ENCODE measurements at places on chromosomes 1 and 21.

DNA sequence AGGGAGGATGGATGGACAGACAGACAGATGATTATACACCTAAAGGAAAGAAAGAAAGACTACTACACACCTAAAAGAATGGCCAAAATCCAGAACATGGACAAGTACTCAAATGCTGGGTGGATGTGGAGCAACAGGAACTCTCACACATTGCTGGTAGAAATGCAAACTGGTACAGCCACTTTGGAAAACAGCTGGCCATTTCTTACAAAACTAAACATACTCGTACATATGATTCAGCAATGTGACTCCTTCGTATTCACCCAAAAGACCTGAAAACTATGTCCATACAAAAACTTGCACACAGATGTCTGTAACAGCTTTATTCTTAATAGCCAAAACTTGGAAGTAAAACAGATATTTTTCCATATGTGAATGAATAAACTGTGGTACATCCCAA, 51.3 kb downstream of the PRPF38A start:
- DNase-seq = no peak

DNA sequence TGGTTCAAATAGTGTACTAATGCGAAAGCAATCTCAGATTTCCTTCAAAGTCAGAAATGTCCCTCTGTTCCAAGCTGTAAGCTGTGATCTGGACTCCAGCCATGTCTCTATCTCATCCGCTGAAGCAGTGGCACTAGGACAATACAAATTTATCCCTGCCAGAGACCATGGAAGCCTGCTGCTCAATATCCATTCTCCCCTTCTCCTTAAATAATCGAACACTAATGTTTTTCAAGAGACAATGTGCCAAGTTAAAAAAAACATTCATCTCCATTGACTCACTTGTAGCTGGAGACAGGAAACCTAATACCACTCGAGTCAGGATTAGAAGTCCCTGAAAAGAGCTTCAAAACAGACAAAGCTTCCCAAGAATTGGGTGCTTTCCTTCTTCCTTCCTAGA, 38.5 kb upstream of the PGBD5 start:
- DNase-seq = no peak

DNA sequence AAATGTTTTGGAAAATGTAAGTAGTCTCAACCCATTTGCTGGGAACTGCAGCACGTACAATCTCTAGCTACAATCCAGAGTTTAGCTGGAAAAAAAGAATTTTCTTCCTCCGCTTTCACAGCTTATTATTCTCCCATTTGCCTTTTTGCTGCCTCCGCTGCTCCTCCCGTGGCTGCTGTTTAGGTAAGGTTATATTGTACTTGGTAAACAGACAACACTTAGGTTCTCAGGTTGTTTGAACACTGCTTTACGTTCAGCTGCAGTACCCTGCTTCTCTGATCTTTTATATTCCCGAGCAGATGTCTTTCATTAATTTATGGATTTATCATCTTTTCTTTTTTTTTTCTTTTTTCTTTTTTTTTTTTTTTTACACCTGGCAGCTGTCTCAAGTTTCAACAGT, 14.3 kb downstream of the PROX1 start:
- DNase-seq = no peak

DNA sequence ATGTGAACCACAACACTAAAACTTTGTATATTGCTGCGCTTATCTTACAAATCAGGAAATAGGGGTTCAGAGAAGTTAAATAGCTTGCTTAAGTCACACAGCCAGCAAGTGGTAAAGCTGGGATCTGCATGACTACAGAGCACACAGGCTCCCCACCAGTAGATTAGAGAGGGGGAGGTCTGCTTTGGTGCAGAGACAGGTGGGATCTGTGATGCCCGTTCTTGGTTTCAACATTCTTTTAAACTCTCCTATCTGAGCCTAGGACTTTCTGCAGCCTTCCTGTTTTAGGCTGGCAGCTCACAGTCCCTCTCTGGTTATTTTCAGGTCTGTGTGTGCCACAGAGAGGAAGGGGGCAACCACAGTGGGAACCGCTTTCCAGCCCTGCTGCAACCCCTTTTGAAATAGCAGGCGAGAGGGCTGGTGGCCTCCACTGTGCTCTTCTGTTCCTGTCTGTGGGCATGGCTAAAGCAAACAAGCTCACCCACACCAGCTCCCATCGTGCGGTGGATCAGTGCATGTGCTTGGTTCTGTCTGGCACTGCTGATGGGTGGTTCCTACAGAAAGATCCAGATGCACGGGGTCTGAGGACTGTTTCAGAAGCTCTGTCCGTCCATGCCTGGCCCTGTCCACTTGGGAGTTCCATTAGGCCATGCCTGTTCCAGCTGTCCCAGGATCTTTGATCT, 1.7 kb upstream of the IL6R start:
- DNase-seq = no peak

- no peak for DNase-seq
Measured at GRCh38 chr21:34639882-34640788, 25.2 kb upstream of the RCAN1 start.

DNA sequence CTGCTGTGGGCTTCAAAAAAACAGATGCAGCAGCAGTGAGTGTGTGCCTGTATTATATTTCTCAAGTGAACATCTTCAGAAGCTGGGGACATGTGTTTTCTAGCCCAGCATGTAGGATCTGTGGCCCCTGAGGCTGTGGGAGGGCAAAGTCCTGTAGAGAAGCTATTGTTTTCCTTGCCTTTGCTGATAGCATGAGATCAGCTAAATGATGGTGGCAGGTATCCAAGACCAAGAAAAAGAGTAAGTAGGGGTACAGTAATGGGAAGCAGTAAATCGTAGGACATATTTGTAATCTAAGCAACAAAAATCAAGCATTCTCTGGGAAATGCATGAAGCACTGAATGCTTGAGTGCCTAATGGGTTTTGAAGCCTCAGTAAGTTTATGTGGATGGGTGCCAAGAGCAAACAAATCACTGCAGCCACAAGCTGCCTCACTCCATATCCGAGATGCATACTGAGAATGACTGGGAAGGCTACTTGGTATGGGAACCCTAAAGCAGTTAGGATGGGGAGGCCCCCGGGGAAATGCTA, 98.3 kb downstream of the CD58 start:
- DNase-seq = no peak

DNA sequence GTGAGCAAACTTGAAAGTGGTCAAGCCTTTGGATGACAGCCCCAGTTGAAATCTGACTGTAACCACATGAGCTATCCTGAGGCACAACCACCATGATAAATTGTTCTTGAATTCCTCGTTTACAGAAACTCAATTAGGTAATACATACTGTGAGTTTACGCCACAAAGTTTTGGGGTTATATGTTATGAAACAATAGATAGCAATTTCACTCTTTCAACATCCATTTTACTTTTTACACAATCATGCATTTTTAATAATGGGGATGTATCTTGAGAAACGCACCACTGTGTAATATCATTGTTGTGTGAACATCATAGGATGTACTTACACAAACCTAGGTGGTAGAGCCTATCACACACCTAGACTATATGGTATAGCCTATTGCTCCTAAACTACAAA, 35.4 kb downstream of the OR2C3 start:
- no peak for DNase-seq

DNA sequence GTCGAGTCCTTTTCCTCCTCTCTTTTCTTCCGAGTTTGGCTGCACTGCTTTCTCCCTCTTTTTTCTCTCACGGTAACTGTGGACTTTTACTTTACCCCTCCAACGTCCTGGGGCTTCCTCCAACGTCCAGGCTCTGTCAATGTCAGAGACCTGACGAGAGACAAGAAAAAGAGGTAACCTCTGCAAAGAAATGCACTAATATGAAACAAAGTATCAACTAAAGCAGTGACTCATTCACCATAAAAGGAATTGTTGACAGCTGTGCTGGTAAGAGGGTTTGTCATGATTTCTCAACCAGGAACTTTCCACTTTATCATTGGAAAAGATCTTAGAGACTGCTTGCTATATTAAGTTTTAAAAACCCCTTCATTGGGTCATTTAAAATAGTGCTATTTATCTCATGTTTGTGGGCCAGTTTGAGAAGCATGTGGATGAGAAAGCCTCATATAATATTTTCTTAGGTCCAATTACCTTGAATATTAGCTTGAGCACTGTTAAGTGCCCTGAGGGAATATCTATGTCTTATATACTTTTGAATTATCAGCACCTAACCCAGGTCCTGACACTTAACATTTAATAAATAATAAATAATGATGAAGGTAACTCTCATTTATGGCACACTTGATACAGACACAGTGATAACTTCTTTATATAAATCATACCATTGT, at the start of gene GBP2:
GBP2 (minus strand) TSS at position 202 of the 668 bp plus-strand sequence. CDS start 4,148 bp downstream, outside the sequence.
- peak; percentile 16 for DNase-seq

GRCh38 chr1:5514527-5515183, 477.6 kb downstream of the NPHP4 start:
- DNase-seq = peak; percentile 65

- DNase-seq = peak; percentile 50
Measured at GRCh38 chr1:224430511-224431113, 4.0 kb downstream of the WDR26 start.

- DNase-seq = no peak
Measured at GRCh38 chr1:89907727-89908212, 86.9 kb downstream of the LRRC8D start.

- DNase-seq = no peak
Measured at GRCh38 chr1:236282425-236282716, 613 bp upstream of the ERO1B start.

DNA sequence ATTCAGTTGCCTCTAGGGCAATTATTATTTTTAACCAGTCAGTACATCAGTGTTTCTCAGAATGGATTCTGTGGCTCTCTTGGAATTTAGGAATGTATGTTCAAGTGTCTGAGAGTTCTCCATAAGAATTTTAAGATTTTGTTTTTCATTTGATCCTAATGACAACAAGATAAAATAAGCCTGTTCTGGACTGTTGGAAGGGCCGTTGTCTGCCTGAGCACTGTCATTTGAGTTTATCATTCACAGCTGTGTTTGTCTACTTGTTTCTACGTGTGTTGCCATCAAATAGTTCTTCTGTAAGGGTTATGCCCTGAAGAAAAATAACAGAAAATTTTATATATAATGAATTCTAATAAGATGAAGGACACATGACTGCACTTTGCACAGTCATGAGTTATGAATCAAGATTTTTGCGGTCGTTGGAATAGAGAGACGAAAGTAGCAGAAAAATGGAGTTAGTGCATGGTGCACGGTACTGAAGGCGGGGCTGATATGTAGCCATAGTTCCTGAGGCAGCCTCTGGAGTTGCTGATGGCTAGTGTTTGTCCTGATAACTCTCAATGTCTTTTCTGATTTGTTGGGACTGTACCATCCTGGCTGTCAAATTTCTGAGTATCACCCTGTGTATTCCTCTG, 92.5 kb downstream of the NOS1AP start:
- DNase-seq = no peak

- no peak for DNase-seq
Measured at GRCh38 chr1:54583307-54583686, 35.3 kb downstream of the ACOT11 start.

DNA sequence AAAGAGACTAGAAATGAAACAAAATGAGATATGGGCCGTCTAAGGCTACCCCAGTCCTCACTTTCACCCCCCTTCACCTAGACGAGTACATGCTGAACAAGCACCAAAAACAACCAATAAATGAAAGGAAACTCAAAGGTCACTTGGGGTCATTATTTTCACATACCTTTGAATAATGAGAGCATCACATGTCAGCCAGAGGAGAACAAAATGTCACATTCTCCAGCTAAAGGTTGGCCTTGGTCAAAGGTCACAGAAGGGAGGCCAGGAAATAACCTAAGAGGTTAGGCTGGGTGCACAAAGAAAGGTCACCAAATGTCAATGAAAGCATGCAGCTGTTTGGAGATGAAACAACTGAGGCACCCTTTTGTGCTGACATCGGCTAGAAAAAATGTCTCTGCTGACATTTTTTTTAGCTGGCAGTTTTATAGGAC, 288.7 kb upstream of the USP25 start:
- no peak for DNase-seq

DNA sequence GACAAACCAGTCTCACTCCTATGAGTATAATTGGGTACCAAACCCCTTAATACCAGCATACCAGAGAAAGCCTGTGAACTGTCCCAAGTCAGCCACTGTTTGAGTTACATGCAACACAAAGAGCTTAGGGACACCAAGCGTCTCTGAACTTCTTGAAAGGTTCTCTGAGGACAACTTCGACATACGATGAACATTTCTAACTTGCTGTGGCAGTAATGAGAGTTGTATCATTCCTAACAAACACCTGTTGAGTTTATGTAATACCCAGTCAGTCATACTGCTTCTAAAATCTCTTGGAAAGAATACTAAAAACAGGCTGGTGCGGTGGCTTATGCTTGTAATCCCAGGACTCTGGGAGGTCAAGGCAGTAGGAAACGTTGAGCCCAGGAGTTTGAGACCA, 18.4 kb downstream of the CCT8 start:
- no peak for DNase-seq

GRCh38 chr1:155170101-155170785, 2.9 kb downstream of the KRTCAP2 start:
- DNase-seq = no peak

- no peak for DNase-seq
Measured at GRCh38 chr1:156464825-156465452, 35.6 kb downstream of the MEF2D start.

DNA sequence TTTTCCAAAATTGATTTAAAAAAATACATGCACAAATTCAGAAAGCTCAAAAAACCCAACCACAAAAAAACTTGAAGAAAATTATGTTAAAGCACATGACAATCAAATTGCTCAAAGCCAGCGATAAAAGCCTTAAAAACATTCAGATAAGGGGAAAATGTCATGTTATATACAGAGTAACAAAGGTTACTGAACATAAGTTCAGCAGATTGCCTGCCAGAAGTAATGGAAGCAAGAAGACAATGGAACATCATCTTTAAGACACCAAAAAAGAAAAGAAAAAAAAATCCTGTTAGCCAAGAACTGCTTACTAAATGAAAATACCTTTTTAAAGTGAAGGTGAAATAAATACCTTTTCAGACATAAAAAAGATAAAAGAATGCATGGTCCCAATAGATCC, 147.2 kb upstream of the SGIP1 start:
- DNase-seq = no peak

GRCh38 chr1:40783001-40783905, at the start of gene KCNQ4:
TSS of gene KCNQ4 (plus strand) at chr1:40783787. CDS start at chr1:40784094, 307 bp downstream.
- DNase-seq = peak; percentile 53

- DNase-seq = no peak
Measured at GRCh38 chr1:214840356-214840755, 237.4 kb downstream of the CENPF start.

DNA sequence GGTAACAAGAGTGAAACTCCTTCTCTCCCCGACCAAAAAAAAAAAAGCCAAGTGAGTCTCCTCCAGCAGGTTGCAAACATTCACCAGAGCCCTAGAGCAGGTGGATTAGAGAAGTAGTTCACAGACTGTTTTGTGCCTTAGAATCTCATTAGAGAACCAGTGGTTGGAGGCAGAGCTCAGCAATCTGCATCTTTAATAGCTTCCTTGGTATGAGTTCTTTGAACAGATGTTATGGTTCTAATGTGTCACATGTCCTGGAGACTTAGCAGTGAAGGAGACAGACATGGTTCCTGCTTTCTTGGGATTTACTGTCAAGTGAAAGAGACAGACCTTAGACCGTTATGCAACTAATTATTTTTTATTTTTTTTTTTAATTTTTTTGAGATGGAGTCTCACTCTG, 26.8 kb downstream of the SESN2 start:
- no peak for DNase-seq

- no peak for DNase-seq
Measured at GRCh38 chr1:44326024-44326701, 28.9 kb downstream of the ERI3 start.

All from B cell (primary cell).